Activated CD4-positive, alpha-beta T cell treated with anti-CD3 and anti-CD28 coated beads, Interleukin-2, amount 50 U/mL, for 1 hour (primary cell): ENCODE measurements at places on chromosomes 6 and 20.

DNA sequence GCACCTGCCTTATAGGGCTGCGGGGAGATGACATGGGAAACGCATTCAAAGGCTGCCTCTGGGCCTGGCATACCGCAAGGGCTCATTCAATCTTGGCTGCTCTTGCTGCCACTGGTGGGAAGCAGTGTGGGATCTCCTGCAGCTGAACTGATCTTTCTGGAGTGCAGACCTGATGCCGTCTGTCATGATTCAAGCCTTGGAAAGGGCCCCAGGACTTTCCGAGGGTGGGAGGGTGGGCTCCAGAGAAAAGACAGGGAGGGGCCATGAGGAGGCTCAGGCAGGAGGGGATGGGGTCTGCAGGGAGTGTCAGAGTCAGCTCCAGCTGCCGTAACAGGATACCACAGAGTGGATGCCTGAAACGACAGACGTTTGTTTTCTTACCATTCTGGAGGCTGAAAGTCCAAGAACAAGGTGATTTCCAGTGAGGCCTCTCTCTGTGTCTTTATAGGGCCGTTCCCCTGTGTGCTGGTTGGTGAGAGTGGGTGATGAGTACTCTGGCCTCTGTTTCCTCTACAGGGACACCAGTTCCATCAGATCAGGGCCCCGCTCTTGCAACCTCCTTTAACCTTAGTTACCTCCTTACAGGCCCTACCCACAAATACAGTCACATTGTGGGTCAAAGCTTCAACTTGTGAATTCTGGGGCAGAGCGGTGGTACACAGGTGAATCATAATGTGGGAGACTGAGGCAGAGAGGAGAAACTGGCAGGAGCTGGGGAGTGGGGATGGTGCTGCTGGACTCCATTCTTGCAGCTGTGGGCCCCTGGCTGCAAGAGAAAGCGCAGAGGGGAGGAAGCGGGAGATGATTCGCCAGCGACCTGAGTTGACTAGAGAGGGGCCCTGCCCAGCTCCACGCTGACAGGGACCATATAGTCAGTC lies 148.4 kb downstream of the SYCP2 start:
- no peak for DNase-seq

GRCh38 chr6:18352842-18353241 lies 34.3 kb upstream of the RNF144B start:
- DNase-seq = no peak

- no peak for DNase-seq
Observed at GRCh38 chr6:111842891-111843290, 30.4 kb downstream of the FYN start.

DNA sequence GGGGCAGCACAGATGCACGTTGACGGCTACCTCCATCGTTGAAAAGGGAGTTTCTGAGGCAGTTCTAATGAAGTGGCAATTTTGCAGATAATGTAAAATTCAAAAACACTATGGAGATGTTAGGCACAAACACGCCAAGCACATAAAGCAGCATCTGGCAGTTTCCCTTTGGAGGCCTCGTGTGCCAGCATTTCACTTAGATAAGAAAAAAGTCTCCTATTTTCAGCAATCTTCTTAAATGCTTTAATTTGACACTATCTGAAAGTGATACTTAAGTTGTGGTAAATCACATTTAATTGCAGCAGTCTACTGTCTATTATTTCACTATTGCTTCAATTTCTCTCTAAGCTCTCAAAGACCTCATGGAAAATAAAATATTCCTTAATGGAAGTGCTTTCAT lies 125.3 kb upstream of the PROKR2 start:
- DNase-seq = no peak

DNA sequence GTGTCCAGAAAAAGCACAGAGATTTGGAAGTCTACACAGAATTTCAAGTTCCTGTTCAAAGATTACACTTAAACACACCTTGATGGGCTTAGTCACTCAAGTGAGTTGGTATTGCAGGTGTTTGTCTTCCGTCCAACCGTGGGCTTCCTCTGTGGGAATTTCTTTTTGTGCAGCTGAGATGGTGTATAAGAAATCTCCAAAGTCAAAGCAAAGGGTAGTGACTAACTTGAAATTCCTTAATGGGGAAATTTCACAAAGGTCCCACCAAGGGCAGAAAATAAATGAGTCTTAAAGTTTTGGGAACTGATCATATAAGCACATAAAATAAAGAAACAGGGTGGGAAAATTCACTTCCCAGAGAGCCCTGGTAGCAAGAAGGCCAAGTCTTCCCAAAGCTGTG lies 102.0 kb upstream of the TNFAIP3 start:
- no peak for DNase-seq

GRCh38 chr6:1945235-1945832 lies 300.1 kb downstream of the GMDS start:
- no peak for DNase-seq

GRCh38 chr6:145845557-145845956 lies 31.0 kb upstream of the FBXO30 start:
- no peak for DNase-seq

DNA sequence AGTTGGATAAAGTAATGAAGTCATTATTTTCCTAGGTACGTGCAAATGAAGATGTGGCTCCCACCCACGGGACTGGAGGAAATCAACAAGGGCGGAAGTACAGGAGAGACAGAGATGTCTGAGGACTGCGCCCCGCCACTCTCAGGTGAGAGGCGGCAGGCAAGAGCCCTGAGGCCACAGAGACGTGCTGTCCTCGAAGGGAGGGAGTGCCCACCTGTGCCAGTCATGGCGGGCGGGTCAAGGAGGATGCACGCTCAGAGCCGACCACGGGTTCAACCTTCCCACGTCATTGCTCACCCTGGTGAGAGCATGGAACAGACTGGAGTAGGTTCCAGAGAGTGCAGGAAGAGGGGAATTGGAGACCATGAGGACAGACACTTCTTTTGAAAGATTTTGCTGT lies 12.7 kb downstream of the CST8 start:
- DNase-seq = no peak

- DNase-seq = no peak
Observed at GRCh38 chr6:124819346-124819745, 142.9 kb upstream of the RNF217 start.

GRCh38 chr6:7088076-7088742 lies 19.6 kb upstream of the RREB1 start:
- DNase-seq = no peak

- DNase-seq = no peak
Observed at GRCh38 chr6:139657119-139657518, 282.7 kb upstream of the CITED2 start.

DNA sequence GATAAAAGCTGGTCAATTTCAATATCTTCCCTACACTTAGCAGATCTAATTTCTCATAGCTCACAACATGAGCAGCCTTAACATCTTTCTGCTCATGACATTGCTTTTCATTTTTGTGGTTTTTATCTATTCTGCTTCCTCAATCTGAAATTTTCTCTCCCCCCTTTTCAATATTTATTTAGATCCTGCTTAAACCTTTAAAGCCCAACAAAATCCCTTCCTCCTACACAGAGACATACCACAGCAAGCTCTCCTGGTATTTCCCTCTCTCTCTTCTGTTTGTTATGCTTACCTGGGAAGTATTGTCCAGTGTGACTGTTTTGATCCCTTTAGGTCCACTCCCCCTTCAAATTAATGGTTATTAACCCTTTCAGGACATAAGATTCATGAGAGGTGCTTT lies 582.5 kb downstream of the RFPL4B start:
- DNase-seq = no peak

DNA sequence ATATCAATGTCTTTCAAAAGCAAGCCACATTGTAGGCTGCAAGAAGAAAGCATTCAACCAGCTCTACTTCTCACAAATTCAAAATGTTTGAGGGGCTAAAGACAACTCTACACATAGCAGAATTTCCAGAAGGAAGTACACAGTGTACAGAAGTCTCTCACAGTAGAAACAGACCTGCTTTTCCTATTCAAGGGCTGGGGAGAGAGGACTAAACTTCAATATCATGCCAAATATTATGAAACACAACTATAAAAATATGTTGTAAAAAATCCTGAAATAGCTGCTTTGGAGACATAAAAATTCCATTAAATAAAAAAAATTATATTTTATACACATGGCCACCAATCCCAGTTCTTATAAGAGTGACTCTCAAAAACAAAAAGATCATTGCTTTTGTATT lies 70.8 kb upstream of the IPCEF1 start:
- DNase-seq = no peak

DNA sequence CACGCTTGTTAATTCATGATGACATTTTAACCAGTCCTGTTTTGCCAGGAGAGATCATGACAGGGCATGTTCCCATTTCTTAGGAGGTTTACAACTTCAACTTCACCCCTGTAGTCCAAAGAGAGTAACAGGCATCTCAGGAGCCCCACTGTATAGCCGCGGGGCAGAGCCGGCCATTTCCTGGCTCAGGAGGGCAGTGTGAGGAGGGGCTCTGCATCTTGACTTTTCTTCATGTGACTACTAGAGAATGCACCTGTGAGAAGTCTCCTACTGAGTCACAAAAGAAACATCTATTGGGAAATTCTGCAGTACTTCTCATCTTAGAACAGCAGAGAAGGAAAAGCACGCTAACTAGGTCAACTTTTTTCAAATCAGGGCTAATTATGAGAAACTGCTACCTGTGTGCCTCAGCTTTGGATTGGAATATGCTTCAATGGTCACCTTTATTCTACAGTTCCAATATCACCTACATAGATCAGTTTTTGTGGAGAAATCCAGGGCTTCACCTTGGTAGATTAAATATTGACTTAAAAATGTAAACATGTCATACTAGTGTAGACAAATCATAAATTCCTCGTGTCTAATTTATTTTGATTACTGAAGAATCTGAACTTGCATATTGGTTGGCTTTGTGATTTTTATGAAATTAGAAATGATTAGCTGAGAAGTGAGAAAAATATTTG lies 28.6 kb upstream of the SIM1 start:
- no peak for DNase-seq

GRCh38 chr6:11788043-11788442 lies 9.4 kb upstream of the ADTRP start:
- DNase-seq = no peak

DNA sequence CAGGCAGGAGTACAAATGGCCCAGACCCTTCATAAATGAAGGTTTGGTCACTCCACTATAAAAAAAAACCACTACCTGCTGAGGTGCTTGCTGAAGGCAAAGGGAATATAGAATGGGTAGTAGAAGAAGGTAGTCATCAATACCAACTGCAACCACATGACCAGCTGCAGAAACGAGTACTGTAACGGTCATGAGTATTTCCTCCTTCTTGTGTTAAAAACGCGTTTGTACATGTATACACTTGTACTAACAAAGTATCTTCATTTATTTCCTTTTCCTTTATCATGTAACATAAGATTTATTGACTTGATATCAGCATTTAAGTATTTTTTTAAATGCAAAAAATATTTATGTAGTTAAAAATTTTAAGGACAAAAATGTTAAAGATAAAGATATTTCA lies 238.6 kb downstream of the TFAP2B start:
- no peak for DNase-seq

DNA sequence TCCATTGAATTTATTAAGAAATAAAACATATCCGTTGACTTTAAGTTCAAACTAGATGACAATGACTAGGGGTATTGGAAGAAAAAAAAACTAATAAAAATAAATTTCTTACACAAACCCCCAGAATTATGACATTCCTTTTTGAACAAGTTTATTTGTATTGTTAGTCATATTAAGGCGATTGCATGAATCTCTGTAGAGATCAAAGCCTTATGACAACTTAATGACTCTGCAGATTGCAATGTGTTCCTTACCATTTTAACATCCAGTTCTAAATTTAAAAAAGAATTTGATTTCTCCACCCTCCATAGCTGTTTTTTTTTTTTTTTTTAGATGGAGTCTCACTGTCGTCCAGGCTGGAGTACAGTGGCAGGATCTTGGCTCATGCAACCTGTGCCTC lies 189.8 kb upstream of the CEP162 start:
- no peak for DNase-seq

- DNase-seq = no peak
Observed at GRCh38 chr6:136527831-136528230, 22.4 kb downstream of the MAP7 start.

GRCh38 chr6:79042799-79043126 lies 35.3 kb downstream of the PHIP start:
- DNase-seq = no peak

GRCh38 chr6:107532706-107533105 lies 42.8 kb downstream of the SOBP start:
- no peak for DNase-seq

GRCh38 chr6:113362301-113363047 lies 494.7 kb upstream of the MARCKS start:
- DNase-seq = no peak

- DNase-seq = no peak
Observed at GRCh38 chr20:44520881-44521280, 989 bp downstream of the SERINC3 start.

- no peak for DNase-seq
Observed at GRCh38 chr6:159085396-159085895, 40.7 kb upstream of the TAGAP start.

GRCh38 chr6:26613689-26614683 lies 17.2 kb downstream of the ABT1 start:
- no peak for DNase-seq

- DNase-seq = no peak
Observed at GRCh38 chr20:36017048-36017951, 48.9 kb downstream of the CNBD2 start.

- no peak for DNase-seq
Observed at GRCh38 chr6:160261991-160262680, 3.5 kb upstream of the SLC22A2 start.

- DNase-seq = peak; percentile 52
Observed at GRCh38 chr20:44218446-44218845, 7.9 kb upstream of the OSER1 start.

- no peak for DNase-seq
Observed at GRCh38 chr6:166969390-166970002, 13.1 kb upstream of the RNASET2 start.

DNA sequence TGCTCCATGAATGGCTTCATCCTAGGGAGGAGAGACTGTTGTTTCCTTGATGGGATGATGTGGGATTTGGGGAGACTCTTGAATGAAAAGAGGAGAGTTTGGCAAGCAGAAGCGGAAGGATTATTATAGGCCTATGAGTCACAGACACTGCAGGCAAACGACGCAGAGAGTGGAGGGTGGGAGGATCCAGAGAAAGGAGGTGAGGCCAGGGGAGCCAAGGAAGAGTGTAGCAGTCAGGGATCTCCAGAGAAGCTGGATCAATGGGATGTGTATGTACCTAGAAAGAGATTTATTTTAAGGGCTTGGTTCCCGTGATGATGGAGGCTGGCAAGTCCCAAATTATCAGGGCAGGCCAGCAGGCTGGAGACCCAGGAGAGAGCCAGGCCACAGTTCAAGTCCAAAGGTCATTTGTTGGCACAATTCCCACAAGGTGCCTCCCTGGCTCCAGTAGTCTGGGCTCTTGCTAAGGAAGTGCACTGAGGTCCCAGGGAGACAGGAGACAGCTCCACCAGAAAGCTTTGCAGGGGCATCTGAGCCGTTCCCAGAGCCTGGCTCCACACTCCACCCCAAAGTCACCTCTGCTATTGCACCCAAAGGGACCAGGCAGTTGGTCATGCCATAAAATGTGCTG lies 76.0 kb downstream of the ADTRP start:
- DNase-seq = no peak

GRCh38 chr6:105099371-105099770 lies 80.4 kb downstream of the POPDC3 start:
- DNase-seq = no peak

GRCh38 chr6:33950891-33951889 lies 147.4 kb upstream of the MLN start:
- DNase-seq = no peak

- no peak for DNase-seq
Observed at GRCh38 chr20:31638317-31638716, 605 bp downstream of the COX4I2 start.

GRCh38 chr6:136684466-136684865 lies 107.8 kb downstream of the MAP3K5 start:
- no peak for DNase-seq

GRCh38 chr20:31587545-31588389 lies 17.3 kb upstream of the ID1 start:
- DNase-seq = no peak
